CD4-positive, alpha-beta T cell treated with Interleukin-15 for 1 hour (primary cell): ENCODE measurements at places on chromosomes 2 and 18.

GRCh38 chr2:142325870-142326269 lies 195.1 kb upstream of the LRP1B start:
- DNase-seq = no peak

DNA sequence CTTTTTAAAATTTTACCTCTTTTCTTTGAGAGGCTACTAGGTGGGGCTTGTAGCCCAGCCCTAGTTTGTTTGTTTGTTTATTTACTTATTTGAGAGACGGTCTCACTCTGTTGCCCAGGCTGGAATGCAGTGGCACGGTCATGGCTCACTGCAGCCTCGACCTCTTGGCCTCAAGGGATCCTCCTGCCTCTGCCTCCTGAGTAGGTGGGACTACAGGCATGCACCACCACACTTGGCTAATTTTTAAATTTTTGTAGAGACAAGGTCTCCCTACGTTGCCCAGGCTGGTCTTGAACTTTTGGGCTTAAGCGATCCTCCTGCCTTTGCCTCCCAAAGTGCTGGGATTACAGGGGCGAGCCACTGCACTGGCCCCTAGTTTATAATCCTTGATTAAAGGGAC lies 35.0 kb downstream of the ERLEC1 start:
- DNase-seq = no peak

GRCh38 chr2:156896294-156896693 lies 361.2 kb upstream of the GALNT5 start:
- no peak for DNase-seq

DNA sequence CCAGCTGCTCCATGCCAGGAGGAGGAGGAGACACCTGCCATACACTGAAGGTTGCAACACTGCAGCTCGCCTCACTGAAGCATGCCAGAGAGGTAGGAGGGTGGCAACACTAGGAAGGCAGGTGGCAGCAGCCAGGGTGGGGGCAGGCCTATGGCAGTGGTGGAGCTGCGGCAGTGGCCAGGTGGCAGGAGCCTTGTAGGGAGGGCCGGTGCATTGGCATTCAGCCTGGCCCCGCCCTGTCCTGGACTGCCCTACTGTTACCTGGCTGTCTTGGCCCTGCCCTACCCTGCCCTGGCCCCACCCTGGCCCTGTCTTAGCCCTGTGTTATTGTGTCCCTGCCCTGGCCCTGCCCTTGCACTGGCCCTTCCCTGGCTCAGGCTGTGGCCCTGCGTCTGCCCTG lies 7.4 kb upstream of the ANKRD62 start:
- DNase-seq = no peak

- no peak for DNase-seq
Observed at GRCh38 chr2:145203891-145204290, 684.0 kb upstream of the ZEB2 start.
